ENCODE measurements at places on chromosomes 12 and 14.

- H3K36me3 ChIP-seq: no peaks in the 10 kb centered on the region
- H3K4me1 ChIP-seq: peaks cover 33% of the 10 kb centered on the region
- no peak for DNase-seq
- no peaks in the 10 kb centered on the region for H3K27me3 ChIP-seq
- H3K27ac ChIP-seq: peak overlapping the region; percentile 71
Observed at GRCh38 chr12:63302941-63303536, 152.0 kb upstream of the AVPR1A start.

- H3K27me3 ChIP-seq: no peaks in the 10 kb centered on the region
- no peaks in the 10 kb centered on the region for H3K36me3 ChIP-seq
- no peak overlapping the region for H3K27ac ChIP-seq
- no peak overlapping the region for H3K4me3 ChIP-seq
- no peak for DNase-seq
Observed at GRCh38 chr12:122921917-122922316, 26.0 kb upstream of the VPS37B start.

DNA sequence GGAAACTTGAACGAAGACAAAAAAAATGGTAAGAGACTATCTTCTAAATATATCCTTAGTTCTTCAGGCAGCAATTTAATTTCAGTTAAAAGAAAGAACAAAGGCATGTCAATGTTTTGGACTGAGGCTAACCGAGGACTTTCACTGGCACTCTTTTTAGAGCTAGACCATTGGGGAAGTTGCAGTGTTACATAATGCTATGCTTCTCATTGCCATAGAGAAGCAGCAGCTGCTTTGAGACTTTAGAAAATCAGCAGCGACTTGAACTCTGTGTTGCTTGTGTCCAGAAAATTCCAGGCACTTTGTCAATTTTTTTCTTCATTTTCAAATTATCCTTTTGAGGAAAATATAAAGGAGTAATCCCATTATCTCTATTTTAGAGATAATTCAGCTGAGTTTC, 964.2 kb downstream of the NRXN3 start:
- H3K4me1 ChIP-seq: no peaks in the 10 kb centered on the region
- no peak overlapping the region for H3K27ac ChIP-seq
- no peak overlapping the region for H3K4me3 ChIP-seq
- H3K27me3 ChIP-seq: no peaks in the 10 kb centered on the region
- no peaks in the 10 kb centered on the region for H3K36me3 ChIP-seq
- DNase-seq: no peak

- H3K27me3 ChIP-seq: no peaks in the 10 kb centered on the region
- no peak overlapping the region for H3K4me3 ChIP-seq
- H3K27ac ChIP-seq: peak overlapping the region; percentile 80
- DNase-seq: no peak
- no peaks in the 10 kb centered on the region for H3K36me3 ChIP-seq
Observed at GRCh38 chr14:59336098-59336497, 129.1 kb downstream of the GPR135 start.

DNA sequence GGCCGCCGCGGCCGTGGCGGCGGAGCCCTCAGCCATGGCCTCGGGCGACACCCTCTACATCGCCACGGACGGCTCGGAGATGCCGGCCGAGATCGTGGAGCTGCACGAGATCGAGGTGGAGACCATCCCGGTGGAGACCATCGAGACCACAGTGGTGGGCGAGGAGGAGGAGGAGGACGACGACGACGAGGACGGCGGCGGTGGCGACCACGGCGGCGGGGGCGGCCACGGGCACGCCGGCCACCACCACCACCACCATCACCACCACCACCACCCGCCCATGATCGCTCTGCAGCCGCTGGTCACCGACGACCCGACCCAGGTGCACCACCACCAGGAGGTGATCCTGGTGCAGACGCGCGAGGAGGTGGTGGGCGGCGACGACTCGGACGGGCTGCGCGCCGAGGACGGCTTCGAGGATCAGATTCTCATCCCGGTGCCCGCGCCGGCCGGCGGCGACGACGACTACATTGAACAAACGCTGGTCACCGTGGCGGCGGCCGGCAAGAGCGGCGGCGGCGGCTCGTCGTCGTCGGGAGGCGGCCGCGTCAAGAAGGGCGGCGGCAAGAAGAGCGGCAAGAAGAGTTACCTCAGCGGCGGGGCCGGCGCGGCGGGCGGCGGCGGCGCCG, 381 bp downstream of the YY1 start:
- peak overlapping the region; percentile 88 for H3K27ac ChIP-seq
- peaks cover 42% of the 10 kb centered on the region for H3K4me1 ChIP-seq
- H3K4me3 ChIP-seq: peak overlapping the region; percentile 84
- H3K36me3 ChIP-seq: no peaks in the 10 kb centered on the region
- no peaks in the 10 kb centered on the region for H3K27me3 ChIP-seq

GRCh38 chr12:80299976-80300375, 144.1 kb upstream of the PTPRQ start:
- DNase-seq: no peak
- H3K4me3 ChIP-seq: no peak overlapping the region
- H3K36me3 ChIP-seq: no peaks in the 10 kb centered on the region

DNA sequence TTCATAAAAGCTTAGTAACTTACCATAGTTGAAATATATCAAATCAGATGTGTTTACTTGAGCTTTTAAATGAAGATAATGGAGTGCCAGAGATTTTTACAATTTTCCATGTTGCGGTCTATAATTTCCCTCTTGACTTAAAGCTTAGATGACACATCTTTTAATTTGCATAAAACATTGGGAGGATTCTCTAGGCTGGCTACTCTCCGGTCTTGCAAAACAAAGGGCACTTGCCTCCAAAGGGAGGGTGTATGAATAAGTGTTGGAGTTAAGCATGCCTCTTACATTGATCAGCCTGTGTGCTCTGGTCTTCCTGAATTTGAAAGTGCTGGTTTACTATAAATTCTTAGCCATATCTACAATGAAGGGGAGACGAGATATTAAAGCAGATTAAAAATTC, 336.4 kb upstream of the NAV3 start:
- H3K27ac ChIP-seq: no peak overlapping the region
- H3K4me1 ChIP-seq: no peaks in the 10 kb centered on the region
- no peak for DNase-seq
- H3K36me3 ChIP-seq: no peaks in the 10 kb centered on the region
- H3K4me3 ChIP-seq: no peak overlapping the region

- H3K4me3 ChIP-seq: no peak overlapping the region
- H3K27ac ChIP-seq: no peak overlapping the region
- H3K36me3 ChIP-seq: no peaks in the 10 kb centered on the region
- no peaks in the 10 kb centered on the region for H3K4me1 ChIP-seq
- peak; percentile 2 for DNase-seq
- H3K27me3 ChIP-seq: no peaks in the 10 kb centered on the region
Observed at GRCh38 chr14:32657081-32657480, 281.6 kb upstream of the NPAS3 start.

GRCh38 chr12:124539084-124540041, 28.0 kb downstream of the NCOR2 start:
- no peaks in the 10 kb centered on the region for H3K36me3 ChIP-seq
- H3K27me3 ChIP-seq: no peaks in the 10 kb centered on the region
- peak overlapping the region; percentile 79 for H3K27ac ChIP-seq

DNA sequence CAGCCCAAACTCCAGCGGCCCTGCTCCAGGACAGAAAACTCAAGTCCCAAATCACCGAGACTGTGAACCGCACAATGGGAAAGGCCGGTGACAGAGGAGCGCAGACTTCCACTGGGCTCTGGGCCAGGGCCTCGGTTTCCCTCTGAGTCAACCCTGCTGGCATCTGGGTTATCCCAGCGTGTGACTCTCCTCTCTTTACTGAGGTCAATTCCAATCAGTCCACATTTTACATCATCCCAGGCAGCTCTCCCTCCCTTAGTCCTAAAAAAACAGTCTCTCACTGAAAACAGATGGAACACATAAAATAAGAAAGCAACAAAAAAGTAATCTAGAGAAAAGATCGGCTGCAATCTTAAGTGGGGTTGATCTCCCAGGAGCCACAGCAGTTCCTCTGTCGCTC, 36.9 kb downstream of the ITPK1 start:
- peaks cover 55% of the 10 kb centered on the region for H3K4me1 ChIP-seq
- DNase-seq: no peak
- no peak overlapping the region for H3K4me3 ChIP-seq
- H3K27ac ChIP-seq: no peak overlapping the region

DNA sequence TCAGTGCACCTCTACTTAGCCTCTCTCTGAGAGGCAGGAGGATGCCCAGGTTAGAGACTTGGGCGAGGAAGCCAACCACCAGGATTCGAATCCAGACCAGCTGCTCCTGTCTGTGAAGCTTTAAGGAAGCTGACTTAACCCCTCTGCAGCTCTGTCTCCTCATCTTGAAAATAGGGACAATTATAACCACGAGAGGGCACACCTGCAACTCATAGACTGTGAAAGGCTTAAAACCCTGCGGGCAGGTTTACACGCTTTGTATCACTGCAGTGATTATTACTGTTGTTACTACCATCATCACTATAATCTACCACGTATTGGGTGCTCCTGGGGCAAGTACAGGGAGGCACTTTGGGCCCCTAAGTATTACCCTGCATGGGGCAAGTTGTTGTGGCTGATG, 379.8 kb downstream of the VRK1 start:
- no peak for DNase-seq
- no peaks in the 10 kb centered on the region for H3K36me3 ChIP-seq
- H3K4me1 ChIP-seq: no peaks in the 10 kb centered on the region
- H3K4me3 ChIP-seq: no peak overlapping the region

- no peaks in the 10 kb centered on the region for H3K4me1 ChIP-seq
- no peak for DNase-seq
- H3K4me3 ChIP-seq: no peak overlapping the region
- no peak overlapping the region for H3K27ac ChIP-seq
Observed at GRCh38 chr12:29734734-29735133, 49.0 kb downstream of the TMTC1 start.

DNA sequence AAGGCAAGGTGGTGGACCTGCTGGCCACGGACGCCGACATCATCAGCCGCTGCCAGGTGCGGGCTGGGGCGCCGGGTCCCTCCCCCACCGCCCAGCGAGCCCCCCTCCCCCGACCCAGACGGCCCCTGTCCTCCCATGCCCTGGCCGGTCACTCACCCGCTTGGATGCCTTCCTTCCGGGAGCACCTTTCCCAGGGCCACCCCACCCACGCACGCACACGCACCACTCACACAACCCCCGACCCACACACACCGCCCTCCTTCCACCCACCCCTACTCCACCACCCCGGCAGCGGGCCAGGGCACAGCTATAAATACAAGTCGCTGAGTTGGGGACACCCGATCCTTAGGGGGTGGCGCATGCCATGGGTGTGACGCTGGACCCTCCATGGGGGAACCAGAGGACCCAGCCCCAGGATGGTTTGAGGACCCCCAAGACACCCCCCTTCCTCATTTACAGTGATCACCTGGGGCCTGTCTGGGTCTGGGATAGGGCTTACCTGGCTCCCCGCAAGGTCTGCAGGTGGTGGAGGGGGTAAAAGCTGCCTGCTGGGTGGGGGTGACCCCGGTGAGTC, 465 bp downstream of the ADSS1 start:
- H3K36me3 ChIP-seq: no peaks in the 10 kb centered on the region
- H3K4me3 ChIP-seq: peak overlapping the region; percentile 61
- peaks cover 24% of the 10 kb centered on the region for H3K4me1 ChIP-seq

DNA sequence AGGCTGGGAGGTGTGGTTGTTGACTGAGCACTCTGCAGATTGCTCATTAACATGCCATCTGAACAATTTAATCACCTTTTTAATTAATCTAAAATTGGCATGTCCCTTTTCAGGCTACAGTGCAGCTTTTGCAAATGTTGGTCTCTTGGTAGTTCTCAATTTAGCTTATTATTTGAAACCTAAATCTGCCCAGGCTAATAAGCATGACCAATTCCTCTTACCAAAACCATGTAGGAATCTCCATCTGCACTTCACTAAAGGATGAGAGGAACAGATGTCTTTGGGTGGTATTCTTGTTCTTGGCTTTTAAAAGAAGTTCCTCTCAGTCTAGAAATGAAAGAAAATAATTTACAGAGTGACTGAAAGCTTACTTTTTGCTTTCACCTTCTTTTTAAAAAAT, 190.1 kb upstream of the RMST start:
- H3K4me1 ChIP-seq: peaks cover 25% of the 10 kb centered on the region
- H3K27ac ChIP-seq: no peak overlapping the region
- no peak overlapping the region for H3K4me3 ChIP-seq
- DNase-seq: no peak
- no peaks in the 10 kb centered on the region for H3K27me3 ChIP-seq
- no peaks in the 10 kb centered on the region for H3K36me3 ChIP-seq

DNA sequence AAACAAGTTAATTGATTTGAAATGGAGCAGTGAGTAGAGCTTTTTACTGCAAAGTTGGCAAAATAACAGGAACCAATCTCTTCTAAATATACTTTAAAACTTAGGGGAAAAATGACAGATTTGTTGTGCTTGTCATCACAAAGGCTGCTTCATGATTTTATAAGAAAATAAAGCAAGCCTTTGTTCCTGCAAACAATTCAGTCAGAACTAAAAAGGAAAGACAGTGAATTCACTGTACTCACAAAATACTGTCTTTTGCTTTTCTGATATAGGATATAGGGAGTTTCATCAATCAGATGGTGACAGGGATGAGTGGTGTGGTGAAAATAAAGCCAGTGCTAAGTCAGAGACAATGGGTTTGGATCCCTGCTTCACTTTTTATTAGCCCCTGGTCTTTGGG, 126.0 kb downstream of the HELB start:
- DNase-seq: no peak
- no peaks in the 10 kb centered on the region for H3K36me3 ChIP-seq
- H3K27ac ChIP-seq: no peak overlapping the region
- no peak overlapping the region for H3K4me3 ChIP-seq

GRCh38 chr12:117875744-117876435, 92.9 kb downstream of the KSR2 start:
- H3K27me3 ChIP-seq: no peaks in the 10 kb centered on the region
- no peaks in the 10 kb centered on the region for H3K36me3 ChIP-seq
- DNase-seq: peak; percentile 41

- no peak overlapping the region for H3K4me3 ChIP-seq
- H3K4me1 ChIP-seq: peaks cover 10% of the 10 kb centered on the region
- no peak overlapping the region for H3K27ac ChIP-seq
Observed at GRCh38 chr12:63965936-63966605, 121.6 kb downstream of the SRGAP1 start.

DNA sequence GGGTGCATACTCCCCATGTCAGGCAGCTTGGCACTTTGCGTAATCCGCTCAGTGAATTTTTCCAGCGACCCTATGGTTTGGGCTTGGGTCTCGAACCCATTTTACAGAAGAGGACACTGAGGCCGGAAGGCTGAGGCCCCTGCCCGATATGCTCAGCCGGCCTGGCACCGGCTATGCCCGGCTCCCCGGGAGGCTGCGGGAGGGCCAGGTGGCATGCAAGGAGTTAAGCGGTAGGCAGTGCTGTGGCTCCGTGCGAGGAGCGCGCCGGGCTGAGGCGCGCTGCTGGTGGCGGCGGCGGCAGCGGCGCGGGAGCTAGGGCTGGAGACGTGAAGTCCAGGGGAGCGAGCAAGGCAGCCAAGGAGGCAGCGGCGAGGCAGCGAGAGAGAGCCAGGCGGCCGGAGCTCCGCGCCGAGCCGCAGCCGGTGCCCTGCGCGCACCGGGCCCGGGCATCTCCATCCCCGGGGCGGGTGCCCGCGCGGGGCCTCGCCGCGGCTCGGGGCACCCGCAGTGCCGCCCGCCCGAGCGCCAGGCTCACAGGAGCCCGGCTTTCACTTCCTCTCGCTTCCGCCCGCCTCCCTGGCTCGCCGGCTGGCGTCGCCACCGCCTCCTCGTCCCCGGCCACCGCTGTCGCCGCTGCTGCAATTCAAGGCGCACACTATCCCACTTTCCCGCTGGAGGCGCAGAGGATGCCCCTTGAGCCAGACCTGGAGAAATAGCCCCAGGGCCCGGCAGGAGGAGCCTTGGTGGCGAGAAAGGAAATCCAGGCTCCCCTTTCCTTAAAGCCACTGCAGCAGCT, at the start of gene WSCD2:
Gene WSCD2, plus strand, starts transcription at position 272 of the 796 bp plus-strand sequence. CDS start 66,545 bp downstream, outside the sequence.
- H3K4me1 ChIP-seq: peaks cover 22% of the 10 kb centered on the region
- peak within 1 kb of the TSS; percentile 49 for H3K4me3 ChIP-seq
- peak; percentile 94 for DNase-seq
- H3K27ac ChIP-seq: peak within 1 kb of the TSS; percentile 92
- H3K36me3 ChIP-seq: no peaks in the 10 kb centered on the region
- no peaks in the 10 kb centered on the region for H3K27me3 ChIP-seq
